Pancreas (tissue), 10 donors: ENCODE measurements at places on chromosomes 2 and 18.
A peak's percentile ranks its signal among the peaks of the same experiment; 100 is the strongest.

- DNase-seq, result no peak
These were observed 342.6 kb downstream of the CTNNA2 start for GRCh38 chr2:79855264-79856006.

GRCh38 chr2:191797500-191797899, 49.4 kb downstream of the CAVIN2 start:
- no peak for DNase-seq

DNA sequence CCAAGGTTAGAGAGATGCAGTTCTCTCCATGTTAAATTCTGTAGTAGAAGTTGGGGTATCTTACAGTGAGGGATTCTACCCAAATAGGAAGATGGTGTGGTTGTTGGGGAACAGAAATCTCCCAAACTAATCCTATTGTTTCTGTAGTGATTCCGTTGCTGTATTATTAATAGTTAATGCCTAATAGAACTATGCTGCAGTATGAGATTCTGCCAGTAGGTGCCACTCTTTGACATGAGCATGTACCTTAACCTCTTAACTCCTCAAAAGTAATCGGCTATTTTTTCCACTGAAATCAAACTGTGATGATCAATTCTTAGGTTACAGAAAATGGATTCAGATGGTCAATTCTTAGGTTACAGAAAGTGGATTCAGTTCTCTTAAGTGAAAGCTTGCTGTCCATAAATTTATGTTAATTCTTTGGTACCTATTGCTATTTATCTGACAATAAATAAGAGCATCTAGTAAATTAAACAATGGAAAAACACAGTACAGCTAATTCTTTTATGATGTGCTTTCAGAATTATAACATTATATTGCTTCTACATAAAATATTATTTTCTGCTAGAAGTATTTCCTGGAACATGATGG, 97.9 kb upstream of the DLX2 start:
- DNase-seq, result no peak

DNA sequence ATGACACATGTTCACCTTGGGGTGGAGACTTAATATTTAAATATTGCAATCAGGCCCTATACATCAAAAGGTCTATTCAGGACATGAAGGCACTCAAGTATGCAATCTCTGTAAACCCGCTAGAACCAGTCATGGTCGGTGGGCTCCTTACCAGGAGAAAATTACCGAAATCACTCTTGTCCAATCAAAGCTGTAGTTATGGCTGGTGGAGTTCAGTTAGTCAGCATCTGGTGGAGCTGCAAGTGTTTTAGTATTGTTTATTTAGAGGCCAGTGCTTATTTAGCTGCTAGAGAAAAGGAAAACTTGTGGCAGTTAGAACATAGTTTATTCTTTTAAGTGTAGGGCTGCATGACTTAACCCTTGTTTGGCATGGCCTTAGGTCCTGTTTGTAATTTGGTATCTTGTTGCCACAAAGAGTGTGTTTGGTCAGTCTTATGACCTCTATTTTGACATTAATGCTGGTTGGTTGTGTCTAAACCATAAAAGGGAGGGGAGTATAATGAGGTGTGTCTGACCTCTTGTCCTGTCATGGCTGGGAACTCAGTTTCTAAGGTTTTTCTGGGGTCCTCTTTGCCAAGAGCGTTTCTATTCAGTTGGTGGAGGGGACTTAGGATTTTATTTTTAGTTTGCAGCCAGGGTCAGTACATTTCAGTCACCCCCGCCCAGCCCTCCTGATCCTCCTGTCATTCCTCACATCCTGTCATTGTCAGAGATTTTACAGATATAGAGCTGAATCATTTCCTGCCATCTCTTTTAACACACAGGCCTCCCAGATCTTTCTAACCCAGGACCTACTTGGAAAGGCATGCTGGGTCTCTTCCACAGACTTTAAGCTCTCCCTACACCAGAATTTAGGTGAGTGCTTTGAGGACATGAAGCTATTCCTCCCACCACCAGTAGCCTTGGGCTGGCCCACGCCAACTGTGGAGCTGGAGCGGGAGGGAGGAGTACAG, 108.1 kb downstream of the XRCC5 start:
- DNase-seq, result no peak

- DNase-seq, result no peak
These were observed 114.0 kb downstream of the FAM210A start for GRCh38 chr18:13612196-13612997.

DNA sequence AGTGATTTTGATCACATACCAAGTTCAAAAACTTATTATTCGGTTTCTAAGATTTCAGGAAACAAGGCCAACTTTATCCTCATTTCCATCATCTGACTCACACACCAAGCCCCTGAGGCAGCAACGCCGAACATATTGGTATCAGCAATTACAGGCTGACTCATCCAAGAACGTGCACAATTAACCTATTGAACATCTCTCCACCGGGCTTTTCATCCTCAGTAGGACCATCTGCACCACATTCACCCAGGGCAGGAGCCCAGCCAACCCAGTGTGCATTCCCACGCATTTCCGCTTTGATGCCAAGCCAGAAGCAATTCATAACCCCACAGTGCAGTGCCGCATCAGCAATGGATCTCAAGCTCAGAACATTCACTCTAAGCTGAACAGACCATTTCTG, 52.9 kb downstream of the SCG2 start:
- no peak for DNase-seq

GRCh38 chr2:69948032-69948962, 13.1 kb downstream of the ASPRV1 start:
- no peak for DNase-seq

DNA sequence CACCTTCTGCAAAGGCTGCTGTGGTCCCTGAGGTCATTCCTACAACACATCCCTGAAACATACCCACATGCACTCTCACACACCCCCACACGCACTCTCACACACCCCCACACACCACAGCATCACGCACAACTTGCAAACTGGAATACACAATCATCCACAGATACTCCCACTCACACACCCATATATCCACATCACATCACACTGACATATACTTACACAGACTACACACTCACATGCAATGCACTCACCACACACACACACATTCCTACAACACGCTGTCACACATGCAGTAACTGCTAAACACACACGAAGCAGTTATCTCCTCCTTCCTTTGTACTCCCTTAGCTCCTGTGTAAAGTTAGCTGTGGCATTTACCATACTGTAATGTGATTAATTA, 57.1 kb upstream of the PKDCC start:
- DNase-seq, result no peak

GRCh38 chr2:186187854-186188253, 298.2 kb upstream of the ZC3H15 start:
- DNase-seq, result no peak

DNA sequence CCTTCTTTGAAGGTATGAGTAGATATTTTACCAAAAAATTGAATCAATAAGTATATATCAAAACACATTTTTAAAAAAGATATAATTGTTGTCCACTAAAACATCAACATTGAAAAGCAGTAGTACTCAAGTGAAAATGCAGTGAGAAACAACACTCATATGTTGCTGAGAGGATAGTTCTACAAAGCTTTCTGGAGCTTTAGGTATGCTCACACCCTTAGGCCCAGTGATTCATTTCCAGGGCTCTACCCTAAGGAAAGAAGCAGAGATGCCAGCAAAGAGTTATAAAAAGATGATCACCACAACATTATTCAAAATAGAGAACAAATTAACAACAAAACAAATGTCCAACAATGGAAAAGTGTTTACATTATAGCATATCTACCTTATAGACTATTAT, 197.3 kb upstream of the CCDC150 start:
- DNase-seq, result no peak

- DNase-seq, result no peak
These were observed 507 bp downstream of the RTKN start for GRCh38 chr2:74441170-74441689.

- no peak for DNase-seq
These were observed 99.2 kb upstream of the KYNU start for GRCh38 chr2:142778289-142778688.

GRCh38 chr2:15271941-15272542, 289.1 kb downstream of the NBAS start:
- no peak for DNase-seq

GRCh38 chr18:77300579-77300978, 50.9 kb downstream of the GALR1 start:
- DNase-seq, result peak; percentile 83
